ENCODE measurements at places on chromosomes 12 and 14.

- no peak for DNase-seq
These were observed at the start of gene RIMBP2 for GRCh38 chr12:130715998-130716968. TSS of gene RIMBP2 (minus strand) at chr12:130716299. CDS start at chr12:130479013, 237,286 bp downstream.

DNA sequence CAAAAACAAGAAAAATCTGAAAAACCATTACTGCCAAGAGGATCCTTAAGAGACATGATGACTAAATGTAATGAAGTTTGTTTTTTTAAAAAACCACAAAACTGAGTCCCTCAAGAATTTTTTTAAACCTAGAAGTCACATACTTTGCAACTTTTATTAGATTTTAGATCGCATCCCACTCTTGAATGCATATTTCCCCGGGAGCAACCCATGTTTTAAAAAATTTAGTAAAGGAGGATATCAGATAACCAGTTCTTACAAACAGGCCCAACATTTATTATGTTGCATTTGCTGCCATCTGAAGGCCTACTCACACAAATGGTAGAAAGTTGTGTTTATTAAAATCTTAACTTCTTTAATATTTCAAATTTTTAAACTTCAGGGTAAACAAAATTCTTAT, 44.3 kb upstream of the CCT2 start:
- DNase-seq, result no peak

- no peak for DNase-seq
These were observed 46.8 kb downstream of the PRKCH start for GRCh38 chr14:61368114-61368710.

DNA sequence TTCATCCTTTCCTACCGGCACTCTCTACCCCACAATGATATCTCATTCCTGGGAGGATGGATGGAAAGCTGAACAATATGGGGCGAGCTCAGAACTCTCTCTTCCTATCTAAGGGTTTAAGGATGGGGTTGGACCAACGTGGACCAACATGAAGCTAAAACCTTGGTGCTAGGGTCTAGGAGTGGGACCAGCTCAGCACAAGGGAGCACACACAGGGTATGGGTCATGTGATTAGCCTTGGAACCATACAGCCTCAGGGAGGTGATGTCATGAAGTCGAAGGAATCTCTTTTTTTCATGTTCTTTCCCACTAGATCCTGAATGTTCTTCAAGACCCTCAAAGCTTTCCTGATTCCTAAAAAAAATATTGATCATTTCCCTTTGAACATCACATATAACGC, 3.3 kb downstream of the GUCY2C start:
- DNase-seq, result no peak

- no peak for DNase-seq
These were observed 123.3 kb downstream of the KCNC2 start for GRCh38 chr12:75086091-75087038.

DNA sequence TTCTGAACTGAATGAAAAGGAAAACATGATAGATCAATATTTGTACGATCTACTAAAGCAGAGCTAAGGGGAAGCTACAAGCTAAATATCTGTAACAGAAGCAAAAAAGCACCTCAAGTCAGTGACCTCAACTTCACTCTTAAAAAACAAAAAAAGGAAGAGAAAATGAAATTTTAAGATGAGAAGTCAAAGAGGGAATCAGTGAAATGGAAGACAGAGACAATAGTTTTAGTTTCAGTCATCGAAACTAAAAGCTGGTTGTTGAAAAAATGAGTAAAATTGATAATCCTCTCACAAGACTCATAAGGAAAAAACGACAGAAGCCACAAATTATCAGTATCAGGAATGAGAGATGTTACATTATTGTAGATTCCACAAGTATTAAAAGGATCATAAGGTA, 11.9 kb upstream of the SLC2A13 start:
- DNase-seq, result no peak

DNA sequence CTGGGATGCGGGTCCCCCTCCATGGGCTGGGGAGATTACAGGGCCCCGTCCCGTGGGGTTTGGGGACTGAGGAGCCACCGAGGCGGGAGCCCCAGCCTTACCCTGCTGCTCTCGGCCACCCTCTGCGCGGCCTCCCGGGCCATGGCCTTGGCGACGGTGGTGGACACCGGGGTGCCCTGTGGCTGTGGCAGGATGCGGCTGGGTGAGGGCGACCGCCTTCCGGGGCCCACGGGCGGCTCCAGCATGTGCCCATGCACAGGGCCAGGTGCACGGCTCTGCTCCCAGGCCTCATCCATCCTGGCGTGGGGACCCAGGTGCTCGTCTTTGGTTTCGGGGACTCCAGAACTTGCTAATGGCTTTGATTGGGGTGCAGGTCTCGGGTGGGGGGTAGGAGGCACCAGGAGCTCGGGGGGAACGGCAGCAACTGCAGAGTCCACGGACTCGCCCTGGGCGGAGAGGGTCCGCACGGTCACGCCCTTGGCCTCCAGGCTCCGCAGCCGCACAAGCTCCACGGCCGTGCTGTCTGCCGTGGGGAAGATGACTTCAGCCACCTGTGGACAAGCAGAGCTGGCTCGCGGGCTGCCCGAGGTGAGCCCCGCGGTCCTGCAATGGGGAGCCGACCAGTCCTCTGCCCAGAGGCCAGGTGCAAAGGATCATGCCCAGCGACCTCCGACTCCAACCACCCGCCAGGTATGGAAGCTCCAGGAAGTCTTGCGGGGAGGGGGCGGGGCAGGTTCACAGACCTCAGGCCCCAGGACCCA, 99.2 kb downstream of the PIWIL1 start:
- no peak for DNase-seq

- DNase-seq, result no peak
These were observed 242.2 kb upstream of the NPAS3 start for GRCh38 chr14:32696325-32697091.

- no peak for DNase-seq
These were observed 99.8 kb downstream of the BTG1 start for GRCh38 chr12:92045852-92046251.

- no peak for DNase-seq
These were observed 2.1 kb downstream of the SIX4 start for GRCh38 chr14:60722107-60722356.

- no peak for DNase-seq
These were observed 57.5 kb upstream of the PIWIL1 start for GRCh38 chr12:130280231-130280630.

GRCh38 chr12:101045486-101046464, 164.3 kb downstream of the SLC5A8 start:
- DNase-seq, result no peak

- no peak for DNase-seq
These were observed 193.3 kb upstream of the C14orf180 start for GRCh38 chr14:104386151-104386841.

- DNase-seq, result no peak
These were observed 4.5 kb upstream of the KRT3 start for GRCh38 chr12:52800259-52800917.

DNA sequence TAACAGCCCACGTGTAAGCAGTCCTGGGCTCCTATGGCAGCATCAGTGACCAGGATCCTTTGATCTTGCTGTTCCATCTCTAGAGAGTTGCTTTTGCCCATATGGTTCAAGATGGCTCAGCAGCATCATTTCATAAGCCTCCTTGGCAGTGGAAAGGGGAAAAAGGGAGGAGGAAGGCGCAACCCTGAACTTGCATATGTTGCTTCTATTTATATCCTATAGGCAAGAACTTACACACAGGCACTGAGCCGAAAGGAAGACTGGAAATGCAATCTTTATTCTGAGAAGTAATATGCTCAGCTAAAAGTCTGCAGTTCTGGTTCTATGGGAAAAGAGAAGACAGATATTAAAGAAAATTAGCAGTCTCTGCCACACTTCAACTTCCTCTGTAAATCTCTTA, 167.7 kb upstream of the PLXNC1 start:
- no peak for DNase-seq

- DNase-seq, result no peak
These were observed 59.2 kb downstream of the RASSF8 start for GRCh38 chr12:26017484-26018211.

DNA sequence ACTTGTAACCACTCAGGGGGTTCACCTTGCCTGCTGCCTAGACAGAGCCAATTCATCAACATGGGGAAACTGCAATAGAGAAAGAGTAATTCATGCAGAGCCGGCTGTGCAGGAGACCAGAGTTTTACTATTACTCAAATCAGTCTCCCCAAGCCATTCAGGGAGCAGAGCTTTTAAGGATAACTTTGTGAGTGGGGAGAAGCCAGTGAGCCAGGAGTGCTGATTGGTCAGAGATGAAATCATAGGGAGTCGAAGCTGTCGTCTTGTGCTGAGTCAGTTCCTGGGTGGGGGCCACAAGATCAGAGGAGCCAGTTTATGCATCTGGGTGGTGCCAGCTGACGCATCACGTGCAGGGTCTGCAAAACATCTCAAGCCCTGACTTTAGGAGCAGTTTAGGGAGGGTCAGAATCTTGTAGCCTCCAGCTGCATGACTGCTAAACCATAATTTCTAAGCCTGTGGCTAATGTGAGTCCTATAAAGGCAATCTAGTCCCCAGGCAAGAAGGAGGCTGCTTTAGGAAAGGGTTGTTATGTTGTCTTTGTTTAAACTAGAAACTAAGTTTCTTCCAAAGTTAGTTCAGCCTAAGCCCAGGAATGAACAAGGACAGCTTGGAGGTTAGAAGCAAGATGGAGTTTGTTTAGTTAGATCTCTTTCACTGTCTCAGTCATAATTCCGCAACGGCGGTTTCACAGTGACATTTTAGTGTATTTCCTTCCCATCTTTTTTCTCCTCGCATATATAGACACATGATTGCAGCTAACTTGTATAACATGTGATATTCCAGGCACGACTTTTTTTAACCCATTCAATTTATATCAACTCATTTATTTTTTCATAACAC, 68.9 kb upstream of the NCOR2 start:
- peak; percentile 10 for DNase-seq

- no peak for DNase-seq
These were observed 101.3 kb downstream of the TGFB3 start for GRCh38 chr14:75880512-75880911.

- no peak for DNase-seq
These were observed 473 bp upstream of the TMEM19 start for GRCh38 chr12:71685312-71685906.

GRCh38 chr14:34113991-34114390, 163.1 kb upstream of the EGLN3 start:
- no peak for DNase-seq

All from stimulated activated CD4-positive, alpha-beta T cell treated with anti-CD3 and anti-CD28 coated beads, Interleukin-1b, Interleukin-23, amount 100 ng/mL, for 1 hour (primary cell).